Lower leg skin (tissue), 4 donors: ENCODE measurements at places on chromosomes 3 and 15. TPM values are rescaled to one million over a fixed set of nuclear protein-coding genes. Genes with fewer than 3 reads are reported as not detected.

DNA sequence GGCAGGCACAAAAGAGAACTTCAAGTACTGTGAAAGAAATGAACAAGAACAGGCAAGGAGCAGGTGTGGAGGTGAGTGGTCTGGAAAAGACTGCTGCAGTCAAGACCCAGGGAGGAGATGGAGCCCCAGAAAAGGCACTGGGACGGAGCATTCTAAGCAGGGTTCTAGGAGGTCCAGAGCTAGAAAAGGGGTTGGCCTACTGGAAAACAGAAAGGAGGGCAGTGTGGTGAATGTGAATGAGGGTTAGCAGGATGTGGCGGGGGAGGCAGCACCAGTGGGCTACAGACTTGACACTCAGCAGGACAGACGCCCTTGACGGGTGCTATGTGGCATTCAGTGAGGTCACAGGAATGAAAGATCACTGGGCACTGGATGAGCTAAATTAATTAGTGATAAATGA lies 75.7 kb downstream of the SENP2 start:
- DNase-seq: no peak

DNA sequence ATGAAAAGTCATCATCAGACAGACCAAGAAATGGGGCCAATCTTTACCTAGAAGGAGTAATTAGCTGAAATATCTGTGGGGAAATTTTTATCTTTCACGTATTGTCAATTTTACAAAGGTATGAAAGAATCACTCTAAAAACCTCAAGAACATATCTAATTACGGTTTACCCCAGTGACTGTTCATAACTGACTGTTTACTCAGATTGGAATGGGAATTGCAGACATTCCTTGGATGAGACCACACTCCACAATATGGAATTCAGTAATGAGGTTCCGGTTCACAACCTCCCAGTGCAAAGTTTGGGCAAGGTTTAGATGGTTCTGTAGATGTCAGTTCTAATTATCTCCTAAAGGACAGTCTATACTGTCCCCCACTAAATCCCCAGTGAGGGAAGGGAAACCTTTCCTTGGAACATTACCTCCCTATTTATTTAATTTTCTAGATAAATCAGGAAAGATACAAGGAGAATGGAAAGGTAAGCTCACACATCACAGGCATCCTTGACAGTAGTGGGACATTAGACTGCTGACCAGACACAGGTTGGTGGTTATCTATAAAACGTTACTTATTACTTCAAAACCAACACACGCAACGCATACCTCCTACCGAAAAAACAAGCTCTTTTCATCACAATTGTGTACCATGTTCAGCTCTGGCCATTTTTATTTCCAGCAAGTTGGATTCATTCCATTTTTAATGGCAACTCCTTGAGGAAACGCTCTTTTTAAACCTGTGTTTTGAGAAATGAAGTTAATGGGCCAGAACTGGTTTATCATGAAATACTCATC lies 129.9 kb downstream of the RORA start:
- no peak for DNase-seq

PLSCR2 gene
- not detected for total RNA-seq

CASR gene
- not detected for total RNA-seq

- DNase-seq: no peak
These were observed 2.9 kb downstream of the RAB43 start for GRCh38 chr3:129118745-129119144.

DNA sequence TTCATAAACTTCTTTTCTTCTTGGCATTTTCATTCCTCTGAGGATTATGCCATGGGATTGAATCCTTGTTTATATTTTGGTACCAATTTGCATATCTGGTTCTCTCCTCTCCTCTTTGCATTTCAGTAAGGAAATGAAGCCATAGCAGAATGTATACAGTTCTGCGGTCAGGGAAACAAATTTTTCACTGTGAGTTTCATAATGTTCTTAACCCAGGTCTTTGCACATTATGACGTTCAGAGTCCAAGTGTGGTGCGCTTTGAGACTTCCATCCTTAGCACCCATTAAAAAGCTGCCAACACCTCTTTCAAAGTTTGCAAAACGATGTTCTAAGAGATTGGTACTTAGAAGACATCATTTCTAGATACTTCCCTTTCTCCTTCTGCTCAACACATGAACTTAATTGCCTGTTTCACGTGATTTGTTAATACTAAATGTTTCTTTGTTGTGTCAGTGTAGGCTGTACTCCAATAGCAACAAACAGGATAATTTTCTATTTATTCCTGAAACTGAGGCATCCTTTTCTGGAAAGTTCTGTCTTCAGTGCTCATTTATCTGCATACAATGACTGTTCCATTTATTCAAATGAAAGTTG lies 953.1 kb upstream of the NR2F2 start:
- no peak for DNase-seq

DNA sequence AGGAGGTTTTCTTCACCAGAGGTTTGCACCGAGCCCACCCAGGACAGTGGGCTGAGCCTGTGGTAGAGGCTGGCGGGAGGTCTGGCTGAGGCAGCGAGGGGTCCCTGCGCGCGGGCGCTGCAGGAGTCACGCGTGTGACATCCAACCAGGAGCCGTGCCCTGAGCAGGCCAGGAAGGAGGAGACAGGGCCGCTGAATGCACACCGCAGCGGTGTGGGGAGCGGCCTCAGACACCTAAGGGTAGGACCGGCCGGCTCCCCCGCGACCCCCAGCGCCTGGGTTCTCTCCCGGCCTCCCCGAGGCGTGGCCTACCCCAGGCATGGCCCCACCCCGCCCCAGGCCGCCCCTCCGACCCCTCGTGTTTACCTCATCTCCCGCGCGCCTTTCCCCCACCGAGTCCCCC lies 412 bp downstream of the SLC41A3 start:
- peak; percentile 39 for DNase-seq

DNA sequence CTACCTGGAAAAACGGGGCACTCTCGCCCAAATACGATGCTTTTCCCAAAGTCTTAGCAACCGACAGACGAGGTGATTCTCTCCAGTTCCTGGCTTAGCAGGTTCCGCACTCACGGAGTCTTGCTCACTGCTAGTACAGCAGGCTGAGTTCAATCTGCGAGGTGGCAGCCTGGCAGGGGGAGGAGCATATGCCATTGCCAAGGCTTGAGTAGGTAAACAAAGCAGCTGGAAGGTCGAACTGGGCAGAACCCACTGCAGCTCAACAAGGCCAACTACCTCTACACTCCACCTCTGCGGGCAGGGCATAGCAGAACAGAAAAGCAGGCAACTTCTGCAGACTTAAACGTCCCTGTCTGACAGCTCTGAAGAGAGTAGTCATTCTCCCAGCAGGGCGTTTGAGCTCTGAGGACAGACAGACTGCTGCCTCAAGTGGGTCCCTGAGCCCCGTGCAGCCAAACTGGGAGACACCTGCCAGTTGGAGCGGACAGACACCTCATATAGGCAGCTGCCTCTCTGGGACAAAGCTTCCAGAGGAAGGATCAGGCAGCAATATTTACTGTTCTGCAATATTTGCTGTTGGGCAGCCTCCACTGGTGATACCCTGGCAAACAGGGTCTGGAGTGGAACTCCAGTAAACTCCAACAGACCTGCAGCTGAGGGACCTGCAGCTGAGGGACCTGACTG lies 73.4 kb upstream of the CADM2 start:
- no peak for DNase-seq

GDPGP1 gene
- 5.5 TPM for total RNA-seq

CHRNA7 gene
- 0.72 TPM for total RNA-seq

- no peak for DNase-seq
These were observed 521.4 kb upstream of the TGFBR2 start for GRCh38 chr3:30084971-30085403.

DNA sequence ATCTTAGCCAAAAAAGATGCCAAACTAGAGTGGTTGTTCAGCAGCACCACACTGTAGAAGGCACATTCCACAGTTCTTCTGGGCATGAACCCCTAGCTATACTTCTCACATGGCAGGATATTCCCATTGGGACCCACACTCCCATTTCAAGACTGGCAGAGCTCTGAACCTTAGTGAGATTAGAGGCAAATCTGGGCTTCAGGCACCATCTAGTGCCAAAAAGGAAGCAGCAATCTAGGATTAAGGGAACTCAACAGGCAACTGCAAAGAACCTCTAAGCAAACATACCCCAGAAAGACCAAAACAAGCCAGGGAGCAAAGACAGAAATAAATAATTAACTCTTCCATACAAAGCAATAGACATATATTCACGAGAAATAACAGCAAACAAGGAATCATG lies 66.2 kb downstream of the TAFA4 start:
- DNase-seq: no peak

DNA sequence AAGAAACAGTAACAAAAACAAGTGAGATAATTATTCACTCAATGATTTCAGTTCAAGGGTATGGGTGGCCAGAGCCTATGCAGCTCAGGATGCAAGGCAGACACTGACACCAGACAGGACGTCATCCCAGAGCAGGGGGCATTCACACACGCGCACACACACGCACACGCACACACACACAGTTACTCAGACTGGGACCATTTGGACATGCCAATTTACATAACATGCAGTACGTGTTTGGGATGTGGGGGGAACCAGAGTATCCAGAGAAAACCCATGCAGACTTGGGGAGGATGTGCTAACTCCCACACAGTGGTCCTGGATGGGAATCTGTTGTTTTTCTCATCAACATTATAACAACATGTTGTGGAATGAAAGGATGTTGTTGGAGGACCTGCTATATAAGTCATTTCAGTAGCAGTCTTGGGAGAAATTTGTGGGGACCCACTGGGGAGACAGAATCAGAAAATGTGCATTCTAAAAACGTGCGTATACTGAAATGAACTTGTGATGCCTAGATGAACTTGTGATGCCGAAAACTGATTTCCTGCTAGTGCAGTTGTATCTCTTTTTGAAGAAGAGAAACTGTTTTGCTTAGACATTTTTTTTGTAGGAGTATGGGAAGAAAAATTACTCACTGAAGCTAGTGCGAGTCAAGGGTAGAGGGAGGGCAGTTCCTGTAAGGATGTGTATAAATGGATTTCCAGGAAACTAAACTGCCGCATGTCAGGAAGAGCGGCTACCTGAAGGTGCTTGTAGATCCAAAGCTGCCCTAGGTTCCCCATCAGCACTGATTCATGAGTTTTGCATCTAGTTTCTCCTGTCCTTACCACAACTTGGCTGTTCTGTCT lies 25.2 kb downstream of the CD200 start:
- no peak for DNase-seq

DNA sequence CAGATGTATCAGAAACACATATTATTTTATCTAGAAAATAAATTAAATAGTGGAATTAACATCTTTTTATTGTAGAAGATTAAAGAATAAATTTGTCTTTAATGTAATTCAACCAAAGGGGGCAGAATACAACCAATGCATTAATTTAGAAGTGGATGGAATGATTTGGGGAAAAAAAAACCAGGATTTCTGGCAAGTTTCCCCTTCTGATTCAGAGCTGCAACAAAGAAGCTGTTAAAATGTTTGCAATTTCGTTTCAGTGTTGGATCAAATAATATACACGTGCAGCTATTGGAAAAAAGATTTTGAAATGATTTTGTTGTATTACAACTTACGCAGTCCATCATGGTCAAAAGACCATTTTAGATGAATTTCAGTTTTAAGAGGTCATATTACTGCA lies 71.6 kb upstream of the ZNF280D start:
- DNase-seq: no peak

DNA sequence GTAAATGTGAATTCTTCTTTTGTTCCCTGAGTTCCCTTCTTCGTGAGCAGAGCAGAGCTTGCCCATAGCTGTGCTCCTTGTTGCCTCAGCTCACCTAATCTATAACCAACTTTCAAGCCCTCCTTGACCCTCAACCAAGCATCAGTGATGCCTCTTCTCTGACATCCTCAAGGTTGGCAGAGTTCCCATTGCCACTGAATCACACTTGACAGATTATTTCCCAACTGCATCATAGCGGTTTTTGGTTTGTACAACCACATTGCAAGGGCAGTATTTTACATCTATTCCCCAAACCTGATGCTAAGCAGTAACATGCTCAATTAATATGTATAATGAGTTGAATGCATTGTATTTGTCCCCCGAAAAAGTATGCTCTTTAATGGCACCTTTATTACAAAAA lies 133.0 kb upstream of the SNTN start:
- DNase-seq: no peak

DNA sequence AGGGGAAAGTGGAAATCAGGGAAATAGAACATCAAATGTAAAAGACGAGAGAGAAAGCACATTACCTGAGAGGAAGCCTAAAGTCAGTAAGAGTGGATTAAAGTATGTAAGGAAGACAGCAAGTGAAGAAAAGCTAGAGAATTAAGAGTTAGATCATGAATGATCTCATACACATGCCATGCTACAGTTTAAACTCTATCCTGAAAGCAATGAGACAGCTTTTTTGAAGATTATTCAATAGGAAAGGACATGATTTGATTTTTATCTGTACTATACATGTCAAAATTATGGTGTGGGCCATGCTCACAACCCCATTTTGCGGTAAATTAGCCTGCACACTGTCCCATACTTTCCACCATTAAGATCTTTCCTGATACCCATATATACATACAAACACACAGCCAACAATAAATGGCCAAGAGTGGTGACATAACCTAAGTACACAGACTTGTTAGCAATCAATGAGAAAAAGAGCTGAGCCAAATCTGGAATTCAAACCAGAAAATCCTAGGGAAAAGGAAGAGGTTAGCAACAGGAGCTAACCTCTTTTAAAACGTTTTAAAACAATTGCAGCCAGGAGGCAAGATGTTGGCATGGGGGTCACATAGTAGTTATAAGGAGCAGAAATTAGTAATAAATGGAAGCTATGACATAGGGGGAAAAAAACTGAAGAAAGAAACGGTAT lies 4.5 kb downstream of the MYO9A start:
- DNase-seq: no peak

GRCh38 chr3:105611304-105612192 lies 244.8 kb downstream of the ALCAM start:
- DNase-seq: no peak

AADACL2 gene
- total RNA-seq: 79.7 TPM

DNA sequence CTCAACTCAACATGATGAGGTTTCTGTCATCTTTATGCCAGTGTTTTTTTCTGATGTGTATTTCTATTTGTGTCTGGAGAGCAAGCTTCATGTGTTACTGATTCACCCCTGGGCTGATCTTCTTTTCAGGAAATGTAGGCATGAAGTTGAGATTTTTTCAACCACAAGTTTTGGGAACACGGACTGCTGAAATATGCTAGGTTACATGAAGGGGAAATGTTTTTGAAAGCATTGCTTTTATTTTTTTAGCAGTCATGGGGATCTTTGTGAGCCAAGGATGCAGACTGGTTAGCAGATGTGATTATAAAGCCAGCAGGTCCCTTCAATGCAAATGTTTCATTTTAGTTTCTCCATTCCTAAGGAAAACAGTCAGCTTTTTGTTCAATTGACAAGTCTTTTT lies 219.3 kb upstream of the COL8A1 start:
- no peak for DNase-seq

GRCh38 chr3:164641071-164641470 lies 437.2 kb downstream of the SI start:
- DNase-seq: no peak

LRRIQ4 gene
- total RNA-seq: not detected

DNA sequence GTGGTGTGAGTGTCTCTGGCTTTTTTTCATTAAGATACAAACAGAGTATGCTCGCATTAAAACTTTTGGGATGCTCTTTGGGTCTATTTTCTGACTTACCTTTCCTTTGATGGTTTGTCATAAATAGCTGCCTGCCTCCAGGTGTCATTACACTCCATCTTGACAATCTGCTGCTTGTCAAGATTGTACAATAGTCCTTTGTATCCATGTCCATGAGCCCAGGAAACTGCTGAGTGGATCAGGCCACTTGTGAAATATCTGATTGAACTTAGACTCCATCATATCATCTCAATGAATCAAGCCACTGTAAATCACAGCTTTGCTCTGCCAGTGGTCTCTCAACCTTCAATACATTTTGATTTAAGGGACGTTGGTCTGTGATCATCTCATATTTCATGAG lies 135.2 kb downstream of the ECT2 start:
- no peak for DNase-seq

GRCh38 chr3:46912986-46913385 lies 35.5 kb downstream of the PTH1R start:
- DNase-seq: no peak
